ENCODE measurements at places on chromosomes 2 and 18.

DNA sequence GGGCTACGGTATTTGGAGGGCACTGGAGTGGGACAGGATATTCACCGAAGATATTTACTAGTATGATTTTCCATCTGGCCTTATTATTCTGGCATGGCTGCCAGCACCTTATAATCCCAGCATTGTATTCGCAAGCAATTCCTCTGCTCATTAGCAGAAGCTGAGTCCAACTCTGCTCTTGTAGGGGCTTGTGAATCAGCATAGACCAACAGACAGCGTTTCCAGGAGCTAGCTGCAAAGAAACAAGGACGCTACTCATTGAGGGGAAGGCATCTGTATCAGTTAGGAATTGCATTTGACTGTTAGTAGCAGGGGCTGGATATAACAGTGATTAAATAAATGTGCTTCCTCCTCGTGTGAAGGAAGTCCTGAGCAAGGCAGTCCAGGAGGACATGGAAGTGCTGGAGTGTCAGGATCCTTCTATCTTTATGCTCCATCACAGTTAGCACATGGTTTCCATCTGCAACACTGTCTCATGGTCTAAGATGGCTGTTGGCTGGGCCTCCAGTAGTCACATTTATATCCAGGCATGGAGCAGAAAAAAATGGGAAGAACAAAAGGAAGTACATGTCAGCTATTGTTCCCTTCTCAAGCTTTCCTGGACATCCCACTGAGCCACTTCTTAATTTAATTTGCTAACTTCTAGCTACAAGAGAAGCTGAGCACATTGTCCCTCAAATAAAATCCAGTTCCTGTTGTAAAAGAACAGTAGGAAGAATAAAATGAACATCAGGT lies 214.1 kb downstream of the C1D start:
- no peak for DNase-seq

GRCh38 chr2:227906991-227907390 lies 35.6 kb downstream of the DAW1 start:
- no peak for DNase-seq

- DNase-seq = no peak
These were observed 80.1 kb downstream of the MYCN start for GRCh38 chr2:16020389-16021008.

- DNase-seq = no peak
These were observed 871.8 kb downstream of the SLC4A3 start for GRCh38 chr2:220499225-220499624.

GRCh38 chr18:48547531-48547981 lies 8.7 kb downstream of the CTIF start:
- DNase-seq = no peak

- DNase-seq = peak; percentile 22
These were observed 36.1 kb downstream of the NHEJ1 start for GRCh38 chr2:219124381-219125110.

All from KBM-7 (cell line).